ENCODE measurements at places on chromosomes 7 and 10.

DNA sequence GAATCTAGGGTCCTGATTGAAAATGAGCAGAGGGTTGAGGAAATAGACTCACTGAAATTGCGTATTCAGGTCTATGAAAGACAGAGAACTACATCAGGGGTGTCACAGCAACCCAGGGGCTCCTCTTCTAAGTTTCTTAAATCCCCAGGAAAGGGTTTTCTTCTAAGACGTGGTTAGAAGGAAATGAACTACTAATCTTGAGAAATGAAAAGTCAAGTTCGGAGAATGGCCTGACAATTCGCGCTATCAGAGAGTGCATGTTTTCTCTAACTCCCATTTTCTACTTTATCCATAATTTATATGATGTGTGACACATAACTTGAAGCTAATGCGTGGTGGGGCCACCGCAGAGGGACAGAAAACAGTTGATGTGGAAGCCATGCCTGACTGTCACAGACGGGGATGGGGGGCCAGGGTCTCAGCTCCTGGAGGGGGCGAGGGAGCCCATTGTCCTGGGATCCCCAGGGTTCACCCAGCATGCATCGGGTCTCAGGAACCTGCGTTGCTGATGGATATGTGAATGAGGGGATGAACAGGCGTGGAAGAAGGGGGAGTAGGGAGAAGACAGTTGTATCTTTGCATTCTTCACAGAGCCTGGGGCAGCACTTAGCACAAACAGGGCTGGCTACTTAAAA lies 86.3 kb downstream of the PTPRE start:
- DNase-seq: no peak

GRCh38 chr7:55171157-55171556 lies 152.3 kb downstream of the EGFR start:
- DNase-seq: no peak

GRCh38 chr7:100040575-100040974 lies 9.0 kb upstream of the ZSCAN21 start:
- DNase-seq: no peak

- DNase-seq: no peak
Measured at GRCh38 chr7:90613088-90613498, 17.0 kb downstream of the CDK14 start.

- DNase-seq: no peak
Measured at GRCh38 chr10:21020545-21020944, 123.4 kb upstream of the NEBL start.

DNA sequence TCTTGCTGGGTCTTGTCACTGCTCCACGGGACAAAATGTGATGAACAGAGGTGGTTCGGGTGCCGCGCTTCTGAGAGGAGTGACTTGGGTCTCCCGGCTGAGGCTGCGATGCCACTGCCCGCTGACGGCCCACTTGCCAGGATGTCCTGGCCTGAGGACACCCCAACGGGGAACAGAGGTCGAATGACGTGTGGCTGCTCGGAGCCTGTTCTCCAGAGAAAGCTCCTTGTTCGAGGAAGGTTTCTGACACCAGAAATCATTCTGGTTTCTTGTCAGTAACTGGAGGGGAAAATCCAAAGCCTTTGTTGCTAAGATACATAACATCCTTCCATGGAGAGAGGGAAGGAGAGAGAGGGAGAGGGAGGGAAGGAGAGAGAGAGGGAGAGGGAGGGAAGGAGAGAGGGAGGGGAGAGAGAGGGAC lies 236.4 kb downstream of the WDR37 start:
- DNase-seq: no peak

- no peak for DNase-seq
Measured at GRCh38 chr7:110941385-110941784, 149.5 kb upstream of the LRRN3 start.

GRCh38 chr10:62935022-62935421 lies 118.9 kb upstream of the EGR2 start:
- DNase-seq: no peak

- no peak for DNase-seq
Measured at GRCh38 chr10:50514995-50515394, 108.8 kb downstream of the SGMS1 start.

GRCh38 chr7:45457591-45457990 lies 116.6 kb upstream of the ADCY1 start:
- peak; percentile 46 for DNase-seq

DNA sequence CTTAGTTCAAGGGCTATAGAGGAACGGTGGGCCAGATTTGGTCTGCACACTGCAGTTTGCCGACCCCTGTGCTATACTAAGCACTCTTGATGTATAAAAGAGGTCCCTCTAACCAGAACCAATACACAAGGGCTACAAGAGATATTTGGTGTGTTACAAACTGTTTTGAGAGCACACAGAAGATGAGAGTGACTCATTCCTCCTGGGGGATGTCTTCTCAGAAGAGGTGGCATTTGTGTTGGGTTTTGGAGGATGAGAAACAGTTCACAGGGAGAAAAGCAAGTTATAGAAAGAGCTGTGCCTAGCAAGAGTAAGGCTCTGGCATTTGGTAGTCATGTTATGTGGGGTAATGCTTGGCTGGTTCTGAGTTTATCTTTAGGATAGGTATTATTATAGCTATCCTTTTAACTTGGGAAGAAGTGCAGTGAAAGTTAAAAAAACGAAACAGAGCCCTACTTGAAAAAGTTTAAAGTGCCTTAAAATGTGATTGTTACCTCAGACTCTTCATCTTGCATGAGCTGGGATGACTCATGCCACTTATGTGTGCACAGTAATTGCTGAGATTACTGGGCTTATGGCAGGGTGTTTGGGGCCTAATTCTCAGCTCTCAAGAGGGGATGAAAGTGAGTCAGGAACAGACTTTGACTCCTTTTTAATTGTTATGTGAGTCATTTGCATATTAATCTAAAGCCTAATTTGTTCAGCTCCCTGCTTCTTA lies 160.4 kb downstream of the KIF20B start:
- no peak for DNase-seq

DNA sequence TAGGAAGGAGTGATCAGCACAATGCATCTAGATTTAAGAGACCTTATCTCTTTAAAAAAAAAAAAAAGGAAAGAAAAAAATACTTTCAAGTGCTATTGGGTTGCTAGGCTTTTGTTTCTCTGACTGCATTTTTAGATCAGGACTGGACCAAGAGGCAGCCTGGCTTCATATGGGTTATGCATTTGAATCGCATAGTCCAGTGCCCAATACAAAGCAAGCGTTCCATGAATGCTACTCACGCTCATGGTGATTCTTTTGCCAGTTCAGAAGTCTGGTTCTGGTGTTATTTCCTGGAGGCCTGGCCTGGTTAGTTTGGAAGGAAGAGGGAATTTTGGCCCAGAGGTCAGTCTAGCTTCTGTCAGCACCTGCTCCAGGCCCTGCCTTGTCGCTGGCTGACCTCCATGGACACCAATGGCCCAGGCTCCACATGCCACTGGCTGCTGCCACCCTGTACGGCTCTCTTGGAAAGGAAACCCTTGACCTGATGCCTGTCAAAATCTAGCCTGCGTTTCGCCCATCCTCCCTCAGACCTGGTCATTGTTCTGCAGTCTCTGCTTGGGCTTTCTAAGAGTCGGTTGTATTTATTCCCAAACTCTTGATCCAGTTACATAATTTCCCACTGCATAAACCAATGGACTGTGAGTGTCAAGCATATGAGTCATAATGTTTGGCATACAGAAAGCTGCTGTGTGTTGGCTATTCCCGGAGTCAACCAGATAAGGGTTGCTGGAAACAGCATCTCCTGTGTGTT lies 74.3 kb upstream of the MKX start:
- no peak for DNase-seq

DNA sequence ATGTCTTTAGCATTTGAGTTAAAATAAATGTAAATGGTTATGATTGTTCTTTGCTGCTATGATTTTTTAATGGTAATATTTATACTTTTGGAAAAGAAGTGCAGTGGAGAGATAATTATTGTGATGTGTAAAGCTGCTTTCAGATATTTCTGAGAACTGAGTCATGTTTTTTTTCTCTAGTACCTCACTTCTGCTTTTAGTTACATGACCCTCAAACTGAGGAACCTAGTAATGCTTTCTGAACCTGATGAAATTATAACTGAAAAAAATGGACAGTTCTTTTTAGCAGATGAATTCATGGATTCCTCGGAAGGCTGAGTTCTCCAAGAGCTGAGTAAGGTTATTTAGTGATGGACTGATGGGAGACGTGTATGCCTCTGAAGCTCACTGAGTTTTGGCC lies 167.8 kb downstream of the CDCA7L start:
- no peak for DNase-seq

GRCh38 chr10:131847241-131847783 lies 53.5 kb upstream of the PPP2R2D start:
- DNase-seq: no peak

GRCh38 chr10:97708976-97709946 lies 4.3 kb upstream of the MARVELD1 start:
- no peak for DNase-seq

GRCh38 chr10:63505562-63505961 lies 15.6 kb upstream of the REEP3 start:
- DNase-seq: no peak

- DNase-seq: no peak
Measured at GRCh38 chr7:98735801-98736200, 118.7 kb downstream of the NPTX2 start.

DNA sequence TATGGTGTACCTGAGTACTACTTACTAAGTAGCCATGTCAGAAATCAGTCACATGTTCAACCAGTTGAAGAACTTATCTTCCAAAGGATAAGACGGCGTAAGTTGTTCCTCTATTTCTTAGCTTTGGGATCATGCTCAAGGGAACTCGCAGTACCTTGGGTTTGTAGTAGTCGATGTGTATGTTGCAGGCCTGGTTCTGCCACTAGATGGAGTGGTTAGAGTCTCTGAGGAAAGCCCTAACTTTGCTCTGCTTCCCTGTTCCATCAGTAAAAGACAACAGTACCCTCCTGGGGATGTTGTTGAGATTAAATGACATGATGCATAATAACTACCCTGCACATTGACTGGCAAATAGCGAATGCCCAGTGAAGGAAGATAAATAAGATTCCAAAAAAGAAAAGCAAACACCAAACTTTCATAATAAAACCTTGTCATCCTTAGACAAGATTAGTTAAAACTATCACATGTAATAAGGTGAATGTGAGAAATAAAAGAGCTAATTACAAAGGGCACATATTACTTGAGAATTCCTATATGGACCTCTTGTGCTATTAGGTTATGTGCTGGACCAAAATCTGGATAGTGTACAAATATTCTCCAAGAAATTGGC lies 165.9 kb downstream of the ABCA13 start:
- DNase-seq: no peak

DNA sequence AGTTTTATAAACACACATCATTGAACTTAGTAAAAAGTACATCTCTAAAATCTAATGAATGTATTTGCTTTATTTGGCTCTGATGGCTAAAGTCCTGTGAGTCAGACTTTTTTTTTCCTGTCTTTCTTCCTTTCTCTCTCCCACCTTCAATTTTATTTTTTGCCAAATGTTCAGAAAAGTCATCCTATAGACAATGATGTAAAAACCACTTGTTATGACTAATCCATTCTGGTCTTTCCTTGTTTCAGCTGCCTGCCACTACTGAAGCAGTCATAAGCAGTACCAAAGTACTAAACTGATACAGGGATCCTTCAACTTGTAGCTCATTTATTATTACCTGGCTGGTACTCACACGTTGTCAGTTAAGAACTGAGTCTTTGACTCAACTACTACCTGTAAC lies 23.9 kb downstream of the HECTD2 start:
- DNase-seq: no peak

DNA sequence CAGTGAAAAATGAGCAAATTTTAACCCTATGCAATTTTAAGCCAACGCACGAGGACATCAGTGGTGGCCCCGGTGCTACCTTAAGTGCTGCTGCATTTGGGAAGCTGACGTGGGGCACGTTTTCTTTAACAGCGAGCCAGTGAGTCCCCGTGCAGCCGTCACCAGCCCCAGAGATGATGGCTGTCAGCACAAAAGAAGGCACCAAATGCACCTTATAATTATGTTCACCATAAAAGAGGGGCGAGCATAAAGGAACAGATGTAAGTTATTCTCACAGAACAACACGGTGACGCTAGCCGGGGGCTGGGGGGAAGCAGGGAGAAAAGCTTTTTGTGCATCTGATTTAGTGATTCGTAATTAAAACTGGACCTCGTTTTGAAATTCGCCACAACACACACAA lies 260.1 kb downstream of the DNAJB6 start:
- no peak for DNase-seq

- DNase-seq: no peak
Measured at GRCh38 chr10:126964190-126964589, 59.0 kb downstream of the DOCK1 start.

DNA sequence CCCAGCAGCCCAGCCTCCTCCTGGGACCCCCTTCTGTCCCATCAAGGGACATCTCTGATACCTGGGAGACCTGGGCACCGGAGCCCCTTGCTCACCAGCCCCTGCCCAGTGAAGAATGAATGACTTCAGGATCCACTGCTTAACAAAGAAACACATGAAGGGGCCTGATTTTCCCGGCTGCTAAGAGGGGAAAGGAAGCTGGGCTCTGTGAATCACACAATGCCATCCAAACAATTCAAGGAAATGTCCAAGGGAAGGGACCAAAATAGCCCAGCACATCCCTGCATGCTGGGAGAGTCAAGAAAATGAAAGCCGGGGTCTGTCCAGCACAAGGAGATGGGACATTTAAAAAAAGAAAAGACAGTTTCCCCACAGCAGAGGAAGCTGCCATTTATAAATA lies 128.7 kb upstream of the JCAD start:
- DNase-seq: no peak

DNA sequence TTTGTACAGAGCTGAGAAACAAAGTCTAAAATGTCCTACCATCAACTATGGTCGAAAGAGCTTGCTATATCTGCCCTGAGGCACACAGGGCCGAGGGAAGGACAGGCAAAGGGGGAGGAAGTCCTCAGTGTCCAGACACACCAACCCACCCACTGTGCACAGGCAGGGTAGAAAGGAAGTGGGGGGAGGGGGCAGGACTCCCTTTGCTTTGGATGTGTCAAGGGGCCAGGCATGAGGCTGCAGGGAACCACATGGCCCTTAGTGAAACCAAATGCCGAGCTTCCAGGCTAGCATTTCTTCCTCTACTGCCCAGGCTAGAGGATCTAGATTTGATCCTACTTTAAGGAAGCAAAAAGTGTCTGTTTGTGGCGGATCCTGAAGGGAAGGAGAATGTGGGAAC lies 28.6 kb downstream of the KCNH2 start:
- no peak for DNase-seq

DNA sequence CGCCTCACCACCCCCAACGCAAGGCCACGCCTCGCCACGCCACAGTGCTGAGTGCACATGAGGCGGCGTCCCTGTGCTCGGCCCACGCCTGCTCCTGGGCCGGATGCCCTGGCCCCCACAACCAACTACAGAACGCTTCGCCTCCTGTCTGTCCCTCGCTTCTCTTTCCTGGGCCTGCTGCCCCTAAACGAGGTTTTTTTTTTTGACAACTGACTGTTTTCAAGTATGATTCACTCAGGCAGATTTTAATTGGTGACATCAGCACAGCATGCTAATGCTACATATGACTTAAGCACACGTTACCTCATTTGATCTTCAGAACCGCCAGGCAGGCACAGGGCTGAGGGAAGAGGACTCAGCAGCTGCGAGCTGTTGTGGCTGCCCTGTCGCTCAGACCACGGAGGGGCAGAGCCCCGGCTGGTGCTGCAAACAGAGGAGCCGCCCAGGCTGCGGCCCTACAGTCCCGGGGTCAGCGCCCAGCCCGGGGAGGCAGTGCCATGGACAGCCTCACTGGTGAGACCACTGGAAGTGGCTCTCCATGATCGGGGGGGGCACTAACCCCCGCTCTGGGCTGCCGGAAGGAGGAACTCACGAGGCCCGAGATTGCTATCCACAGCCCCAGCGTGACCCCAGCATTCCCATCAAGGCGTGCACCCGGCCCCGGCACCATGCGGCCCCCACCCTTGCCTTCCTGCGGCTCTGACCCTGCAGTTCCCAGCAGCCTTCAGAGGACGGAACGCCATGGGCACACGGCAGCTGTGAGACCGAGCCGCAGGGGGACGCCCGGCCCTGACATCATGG lies 212.8 kb downstream of the MAD1L1 start:
- no peak for DNase-seq
